ENCODE measurements at places on chromosomes 12 and 14. TPM values are rescaled to one million over a fixed set of nuclear protein-coding genes. Genes with fewer than 3 reads are reported as not detected.
A peak's percentile ranks its signal among the peaks of the same experiment; 100 is the strongest.

DNA sequence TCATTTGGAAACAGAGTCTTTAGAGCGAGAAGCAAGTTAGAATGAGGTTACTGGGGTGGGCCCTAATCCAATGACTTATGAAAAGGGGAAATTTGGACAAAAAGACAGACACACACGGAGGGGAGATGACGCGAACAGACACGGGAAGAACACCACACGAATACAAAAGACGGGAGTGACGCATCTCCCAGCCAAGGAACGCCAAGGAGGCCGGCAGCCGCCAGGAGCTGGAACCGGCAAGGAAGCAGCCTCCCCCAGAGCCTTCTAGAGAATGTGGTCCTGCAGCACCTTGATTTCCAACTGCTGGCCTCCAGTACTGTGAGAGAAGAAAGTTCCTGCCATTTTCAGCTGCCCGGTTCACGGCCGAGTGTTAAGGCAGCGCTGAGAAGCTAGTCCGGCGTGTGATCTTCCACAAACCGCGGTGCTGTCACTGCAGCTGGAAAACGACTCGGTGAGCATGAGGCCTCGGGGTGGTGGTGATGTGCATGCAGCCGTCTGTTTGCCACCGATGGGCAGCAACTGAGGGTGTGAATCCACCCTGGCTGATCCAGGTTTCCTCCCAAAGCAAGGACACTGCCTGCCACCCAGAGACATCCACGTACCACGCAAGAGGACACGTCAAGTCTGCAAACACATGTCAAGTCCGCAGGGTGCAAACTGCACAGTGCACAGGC lies 124.5 kb downstream of the NCOR2 start:
- no peak for DNase-seq

DNA sequence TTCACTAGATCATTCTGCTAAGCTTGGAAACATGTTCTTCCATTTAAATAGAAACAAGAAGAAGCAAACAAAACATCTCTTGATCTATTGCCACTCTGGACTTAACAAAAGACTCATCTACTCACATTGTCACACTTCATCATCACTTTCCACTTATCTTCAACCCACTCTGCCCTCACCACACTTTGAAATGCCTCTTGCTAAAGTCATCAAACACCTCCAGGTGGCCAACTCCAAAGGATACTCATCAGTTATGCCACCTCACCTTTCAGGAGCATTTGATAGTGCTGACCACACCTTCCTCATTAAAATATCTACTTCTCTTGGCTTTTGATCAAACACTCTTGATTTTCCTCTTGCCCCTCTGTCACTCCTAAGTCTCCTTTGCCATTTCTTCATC lies 7.2 kb downstream of the EFCAB11 start:
- no peak for DNase-seq

DNA sequence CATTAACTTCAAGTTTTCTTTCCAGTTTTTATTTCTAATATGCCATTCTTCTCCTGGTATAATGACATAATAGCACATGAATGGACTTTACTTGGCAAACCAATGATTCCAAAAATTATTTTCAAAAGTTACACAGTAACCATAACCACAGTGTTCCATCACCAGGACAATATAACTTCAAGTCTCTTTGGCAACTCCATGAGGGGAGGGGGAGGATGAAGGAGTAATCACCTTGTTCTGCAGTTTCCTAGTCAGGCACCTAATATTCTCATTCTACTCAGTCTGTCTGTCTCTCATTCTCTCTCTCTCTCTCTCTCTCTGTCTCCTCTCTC lies 66.6 kb downstream of the BTG1 start:
- DNase-seq = no peak

GRCh38 chr12:82470906-82471512 lies 112.7 kb downstream of the METTL25 start:
- DNase-seq = no peak

GRCh38 chr12:118334939-118335567 lies 37.7 kb downstream of the TAOK3 start:
- no peak for DNase-seq

GRCh38 chr14:84477996-84478395 lies 1051.9 kb upstream of the FLRT2 start:
- no peak for DNase-seq

- no peak for DNase-seq
Measured at GRCh38 chr14:54650959-54651351, 84.0 kb downstream of the SAMD4A start.

DNA sequence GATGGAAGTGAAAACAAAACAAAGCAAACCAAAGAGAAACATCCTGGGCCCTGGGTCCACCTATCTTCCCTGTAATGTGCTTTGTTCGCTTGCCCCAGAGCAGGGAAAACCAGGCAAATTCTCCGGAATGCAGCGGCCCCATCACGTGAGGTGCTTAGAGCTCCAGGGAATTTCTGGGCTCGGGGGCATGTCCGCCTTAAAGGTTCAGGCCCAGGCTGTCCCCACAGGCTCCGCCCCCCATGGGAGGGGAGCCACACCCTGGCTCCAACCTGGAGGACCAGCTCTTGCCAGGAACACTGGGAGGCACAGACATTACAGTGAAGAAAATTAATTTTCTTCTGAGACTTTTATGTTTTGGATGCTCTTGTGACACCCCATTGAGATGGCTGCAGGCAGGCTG lies 69.9 kb downstream of the RBM19 start:
- no peak for DNase-seq

DNA sequence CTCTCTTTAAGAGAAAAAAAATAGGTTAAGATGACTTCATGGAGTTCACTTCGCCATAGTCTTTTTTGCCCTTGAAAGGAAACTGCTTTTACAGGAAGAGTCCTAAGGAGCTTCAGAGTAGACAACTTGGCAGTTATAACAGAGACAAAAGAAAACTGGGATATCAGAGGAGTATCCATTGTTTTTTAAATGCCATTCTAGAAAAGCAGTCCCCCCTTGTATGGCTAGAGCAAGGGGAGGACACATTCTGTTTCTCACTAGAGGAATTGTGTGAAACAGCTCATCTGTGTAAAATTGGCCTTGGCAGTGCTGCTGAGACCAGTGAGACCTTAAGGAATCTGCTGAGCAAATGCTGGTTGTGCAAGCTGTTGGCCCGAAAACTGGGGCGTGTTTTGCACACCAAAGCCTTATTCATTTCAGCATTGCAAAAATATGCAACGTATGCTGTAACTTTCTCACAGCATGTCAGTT lies 128.0 kb downstream of the GPR135 start:
- peak; percentile 37 for DNase-seq

- no peak for DNase-seq
Measured at GRCh38 chr12:24921251-24922038, 27.5 kb downstream of the BCAT1 start.

DNA sequence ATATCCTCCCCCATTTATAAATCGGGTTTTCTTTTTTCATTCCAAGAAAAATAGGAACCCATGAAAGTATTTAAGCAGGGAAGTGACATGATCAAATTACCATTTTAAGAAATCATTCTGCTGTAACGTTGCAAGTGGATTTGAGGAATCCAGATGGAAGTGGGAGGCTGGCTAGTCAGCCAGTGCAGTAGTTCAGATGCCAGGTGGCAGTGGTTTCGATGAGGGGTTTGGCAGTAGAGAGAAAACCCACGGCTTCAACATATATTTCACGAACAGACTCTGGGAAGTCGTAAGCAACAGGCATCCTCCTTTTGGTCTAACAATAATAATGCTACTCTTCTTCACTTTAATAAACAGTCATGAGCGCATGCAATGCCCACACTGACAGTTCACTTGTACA lies 25.0 kb downstream of the PDZRN4 start:
- DNase-seq = peak; percentile 44

- DNase-seq = no peak
Measured at GRCh38 chr12:55658635-55659391, 22.1 kb downstream of the OR10P1 start.

The GZMH gene
- not detected for total RNA-seq

The ST8SIA1 gene
- 64.0 TPM for total RNA-seq

The CCDC175 gene
- total RNA-seq = 1.5 TPM

The SLC25A21 gene
- 0.26 TPM for total RNA-seq

The CLEC2A gene
- not detected for total RNA-seq

The CMA1 gene
- total RNA-seq = not detected

The OTX2 gene
- not detected for total RNA-seq

The GLIPR1L2 gene
- total RNA-seq = 8.8 TPM

The CLEC6A gene
- total RNA-seq = not detected

All from dorsolateral prefrontal cortex (tissue), 122 donors.